ENCODE measurements at places on chromosomes 13 and 19. TPM values are rescaled to one million over a fixed set of nuclear protein-coding genes. Genes with fewer than 3 reads are reported as not detected.

Gene CAMSAP3
- total RNA-seq = 0.34 TPM

Gene CYP2A6
- total RNA-seq = not detected

Gene NLRP4
- not detected for total RNA-seq

Gene ZNF579
- 7.5 TPM for total RNA-seq

Gene WASF3
- 0.06 TPM for total RNA-seq

Gene CLEC4G
- not detected for total RNA-seq

Gene SELENOV
- not detected for total RNA-seq

Gene UBE2L5
- total RNA-seq = not detected

Gene MAMSTR
- 0.91 TPM for total RNA-seq

Gene CDX2
- not detected for total RNA-seq

Gene SMIM24
- 0.31 TPM for total RNA-seq

Gene SGTA
- 88.2 TPM for total RNA-seq

Gene B3GNT8
- total RNA-seq = 0.36 TPM

Gene LILRA1
- total RNA-seq = not detected

Gene COMP
- not detected for total RNA-seq

Gene FOXA3
- total RNA-seq = 0.74 TPM

Gene ZNF575
- 2.2 TPM for total RNA-seq

Gene ZNF571
- 1.8 TPM for total RNA-seq

Gene OR7G3
- not detected for total RNA-seq

Gene KBTBD6
- 5.7 TPM for total RNA-seq

Gene LGALS4
- 0.82 TPM for total RNA-seq

Gene SSC5D
- total RNA-seq = 0.63 TPM

Gene GARIN5A
- total RNA-seq = 0.34 TPM

Gene FAAP24
- total RNA-seq = 7.5 TPM

Gene ZNF846
- 4.0 TPM for total RNA-seq

Gene HTR2A
- total RNA-seq = not detected
